ENCODE measurements at places on chromosomes 5 and 9.

GRCh38 chr5:128491291-128491690 lies 46.8 kb downstream of the FBN2 start:
- DNase-seq: no peak

- DNase-seq: no peak
These were observed 29.4 kb downstream of the TNPO1 start for GRCh38 chr5:72845889-72846288.

DNA sequence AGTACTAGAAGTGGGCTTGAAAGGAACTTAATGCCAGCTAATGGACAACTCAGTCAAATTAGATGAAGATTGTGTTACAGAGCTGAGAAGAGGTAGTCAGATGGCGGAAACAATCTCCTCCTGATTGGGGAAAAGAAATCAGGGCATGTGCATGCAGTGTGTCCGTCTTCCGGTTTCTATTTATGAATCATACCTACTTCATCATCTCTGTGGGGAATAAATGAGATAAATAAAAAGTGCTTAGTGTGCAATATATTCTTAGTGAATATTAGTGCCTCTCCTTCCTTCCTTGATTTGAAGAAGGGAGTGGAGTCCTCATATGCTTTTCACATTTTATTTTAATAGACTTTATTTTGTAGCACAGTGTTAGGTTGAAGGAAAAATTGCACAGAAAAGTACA lies 108.7 kb upstream of the NFIL3 start:
- no peak for DNase-seq

GRCh38 chr5:98175474-98175873 lies 598.0 kb upstream of the RGMB start:
- DNase-seq: no peak

DNA sequence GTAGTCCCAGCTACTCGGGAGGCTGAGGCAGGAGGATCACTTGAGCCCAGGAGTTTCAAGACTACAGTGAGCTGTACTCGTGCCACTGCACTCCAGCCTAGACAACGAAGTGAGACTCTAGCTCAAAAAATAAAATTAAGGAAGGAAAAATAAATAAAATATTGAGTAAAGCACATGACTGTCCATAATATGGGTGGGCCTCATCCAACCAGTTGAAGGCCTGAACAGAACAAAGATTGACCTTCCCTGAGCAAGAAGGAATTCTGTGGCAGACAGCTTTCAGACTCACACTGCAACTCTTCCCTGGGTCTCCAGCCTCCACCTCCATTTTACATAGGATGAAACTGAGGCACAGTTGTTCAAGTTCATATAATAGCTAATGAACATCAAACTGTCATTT lies 72.3 kb downstream of the RAD23B start:
- no peak for DNase-seq

GRCh38 chr9:121660876-121661275 lies 9.4 kb downstream of the DAB2IP start:
- DNase-seq: no peak

GRCh38 chr5:31630931-31631330 lies 8.0 kb upstream of the PDZD2 start:
- DNase-seq: no peak

GRCh38 chr9:93596399-93596798 lies 20.0 kb downstream of the PHF2 start:
- DNase-seq: no peak

GRCh38 chr5:35813521-35813920 lies 43.2 kb upstream of the IL7R start:
- no peak for DNase-seq

GRCh38 chr5:172140866-172141265 lies 47.2 kb downstream of the STK10 start:
- no peak for DNase-seq

DNA sequence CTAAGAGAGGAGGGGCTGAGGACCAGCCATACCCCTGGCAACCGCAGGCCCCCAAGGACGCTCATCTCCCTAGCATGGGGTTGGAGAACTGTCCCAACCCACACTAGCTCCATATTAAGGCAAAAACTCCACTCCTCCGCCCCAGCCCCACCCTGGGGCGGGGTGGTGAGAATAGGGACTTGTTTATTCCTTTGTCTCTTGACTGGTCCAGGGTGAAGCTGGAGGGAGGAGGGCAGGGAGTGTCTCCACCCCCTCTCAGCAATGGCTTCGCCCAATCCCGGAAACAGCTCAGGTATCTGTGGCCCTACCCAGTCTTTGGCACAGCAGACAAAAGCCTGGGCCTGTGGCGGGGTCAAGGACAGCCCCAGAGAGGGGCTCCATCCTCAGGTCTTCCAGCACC lies 16.9 kb downstream of the PRRX2 start:
- no peak for DNase-seq

- no peak for DNase-seq
These were observed 17.2 kb downstream of the MED10 start for GRCh38 chr5:6361101-6361500.

DNA sequence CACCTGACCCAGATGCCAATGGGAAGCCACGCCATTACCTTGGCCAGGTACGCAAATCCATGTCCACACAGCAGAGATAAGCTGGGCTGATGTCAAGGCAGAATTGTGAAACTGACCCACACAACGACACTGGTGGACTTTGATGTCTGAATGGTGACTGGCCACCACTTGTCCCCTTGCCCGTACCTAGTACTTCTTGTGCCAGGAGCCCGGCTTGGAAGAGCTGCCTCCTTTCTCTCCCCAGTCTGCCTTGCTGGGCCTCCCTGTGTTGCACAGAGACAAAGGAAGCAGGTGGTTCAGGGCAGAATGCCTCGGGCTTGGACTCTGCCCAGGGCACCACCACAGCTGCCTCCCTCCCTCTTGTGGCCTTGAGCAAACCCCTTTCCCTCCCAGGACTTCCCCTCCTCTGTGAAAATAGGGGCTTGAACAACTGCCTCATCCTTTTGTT lies 23.3 kb downstream of the PTGES2 start:
- DNase-seq: no peak

DNA sequence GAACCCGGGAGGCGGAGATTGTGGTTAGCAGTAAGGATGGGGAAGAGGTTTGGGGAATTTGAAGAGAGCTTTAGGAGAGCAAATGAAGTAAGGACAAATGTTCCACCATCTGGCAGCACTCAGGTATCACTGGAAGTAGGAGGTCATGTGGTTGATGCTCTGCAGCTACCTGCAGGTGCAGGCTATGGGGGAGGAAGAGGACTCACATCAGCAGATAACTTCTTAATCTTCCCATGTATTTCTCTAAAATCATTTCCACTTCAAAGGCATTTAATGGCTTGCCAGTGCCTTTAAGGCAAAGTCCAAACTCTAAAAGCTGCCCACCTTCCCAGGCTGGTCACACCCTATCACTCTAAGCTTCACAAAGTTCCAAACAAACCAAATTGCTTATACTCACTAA lies 8.1 kb upstream of the HAVCR1 start:
- DNase-seq: no peak

- no peak for DNase-seq
These were observed 682 bp downstream of the DHX29 start for GRCh38 chr5:55306641-55307382.

Measured in CD4-positive, alpha-beta T cell treated with Interleukin-1 beta for 1 hour (primary cell).